ENCODE measurements at places on chromosomes 7 and 10.

- no peak for DNase-seq
Measured at GRCh38 chr7:105250239-105250638, 138.5 kb downstream of the SRPK2 start.

GRCh38 chr10:65861249-65861648 lies 1064.6 kb upstream of the LRRTM3 start:
- DNase-seq = no peak

DNA sequence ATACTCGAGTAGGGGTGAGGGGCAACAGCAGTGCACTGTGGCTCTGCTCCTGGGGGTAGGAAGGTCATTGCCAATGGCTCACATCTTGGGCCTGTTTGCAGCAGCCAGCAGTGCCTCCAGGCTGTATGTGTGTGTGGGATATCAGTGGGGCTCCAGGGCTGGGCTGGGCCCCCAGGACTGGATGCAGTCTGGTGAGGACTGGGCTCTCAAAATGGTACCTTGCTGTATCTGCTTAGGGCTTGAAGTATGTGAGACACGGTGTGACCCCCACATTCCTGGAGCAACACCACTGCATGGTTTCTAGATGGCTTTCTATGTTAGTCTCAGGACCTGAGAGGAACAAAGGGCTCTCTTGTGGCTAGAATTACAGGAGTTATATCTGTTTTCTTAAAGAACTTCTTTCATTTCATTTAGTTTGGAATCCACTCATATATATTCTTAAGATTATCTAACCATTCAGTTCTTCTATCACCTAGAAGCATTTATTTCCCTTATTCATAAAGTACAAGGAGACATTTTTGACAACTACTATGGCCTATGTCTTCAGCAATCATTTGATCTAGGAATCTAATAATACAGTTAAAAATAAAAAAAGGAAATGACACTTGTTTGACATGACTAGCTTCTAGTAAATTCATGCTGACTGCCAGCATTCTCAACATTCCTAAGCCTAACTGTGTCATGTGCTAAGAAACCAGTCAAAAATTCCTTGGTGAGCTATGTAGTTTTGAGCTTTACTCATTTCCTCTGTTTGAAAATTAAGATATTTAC lies 443.2 kb upstream of the SEMA3A start:
- DNase-seq = peak; percentile 2

- peak; percentile 84 for DNase-seq
Measured at GRCh38 chr7:140674899-140675701, 2.4 kb downstream of the ADCK2 start.

DNA sequence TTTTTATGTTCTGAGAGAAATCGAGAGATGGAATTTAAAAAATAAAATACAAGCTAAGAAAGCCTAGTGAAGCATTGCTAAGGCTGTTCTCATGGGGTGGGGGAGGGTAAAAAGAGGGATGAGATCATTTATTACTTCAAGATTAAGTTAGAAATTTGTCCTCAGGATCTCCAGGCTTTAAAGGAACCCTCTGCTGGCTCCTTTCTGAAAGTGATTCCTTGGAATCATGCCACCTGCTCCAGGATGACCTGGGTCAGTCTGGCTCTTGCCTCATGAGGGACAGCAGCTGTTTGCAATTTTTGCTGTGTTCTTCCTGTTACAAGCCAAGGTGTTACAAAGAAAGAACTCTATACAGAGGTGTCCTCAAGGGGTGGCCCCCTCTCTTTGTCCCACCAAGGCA lies 69.8 kb downstream of the CDK1 start:
- DNase-seq = no peak

DNA sequence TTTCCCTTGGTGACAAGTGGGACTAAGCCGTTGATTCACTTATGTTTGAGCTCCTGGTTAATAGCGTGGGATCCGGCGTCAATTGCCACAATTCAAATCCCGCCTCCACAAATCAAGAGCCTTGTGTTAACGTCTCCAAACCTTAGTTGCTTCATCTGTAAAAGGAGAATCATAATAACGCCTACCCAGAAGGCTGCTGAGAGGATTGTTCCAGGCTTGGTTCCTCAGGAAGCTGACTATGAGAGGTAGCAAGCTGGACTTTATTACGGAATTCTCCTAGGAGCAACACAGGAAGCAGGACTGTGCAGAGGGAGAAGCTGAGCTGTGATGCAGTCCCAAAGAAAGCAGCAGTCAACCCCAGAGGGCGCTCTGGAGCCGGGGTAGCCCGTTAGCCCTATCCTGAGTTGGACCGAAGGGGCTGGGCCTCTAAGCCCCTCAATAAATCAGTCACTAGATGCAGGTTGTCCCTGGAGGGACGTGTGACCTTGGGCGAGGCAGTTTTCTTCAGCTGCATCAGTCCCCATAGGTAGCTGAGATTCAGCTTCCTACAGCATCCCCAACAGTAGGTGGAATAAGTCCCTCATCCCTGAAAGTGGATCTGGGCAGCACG lies 6.9 kb upstream of the BAG3 start:
- DNase-seq = no peak

DNA sequence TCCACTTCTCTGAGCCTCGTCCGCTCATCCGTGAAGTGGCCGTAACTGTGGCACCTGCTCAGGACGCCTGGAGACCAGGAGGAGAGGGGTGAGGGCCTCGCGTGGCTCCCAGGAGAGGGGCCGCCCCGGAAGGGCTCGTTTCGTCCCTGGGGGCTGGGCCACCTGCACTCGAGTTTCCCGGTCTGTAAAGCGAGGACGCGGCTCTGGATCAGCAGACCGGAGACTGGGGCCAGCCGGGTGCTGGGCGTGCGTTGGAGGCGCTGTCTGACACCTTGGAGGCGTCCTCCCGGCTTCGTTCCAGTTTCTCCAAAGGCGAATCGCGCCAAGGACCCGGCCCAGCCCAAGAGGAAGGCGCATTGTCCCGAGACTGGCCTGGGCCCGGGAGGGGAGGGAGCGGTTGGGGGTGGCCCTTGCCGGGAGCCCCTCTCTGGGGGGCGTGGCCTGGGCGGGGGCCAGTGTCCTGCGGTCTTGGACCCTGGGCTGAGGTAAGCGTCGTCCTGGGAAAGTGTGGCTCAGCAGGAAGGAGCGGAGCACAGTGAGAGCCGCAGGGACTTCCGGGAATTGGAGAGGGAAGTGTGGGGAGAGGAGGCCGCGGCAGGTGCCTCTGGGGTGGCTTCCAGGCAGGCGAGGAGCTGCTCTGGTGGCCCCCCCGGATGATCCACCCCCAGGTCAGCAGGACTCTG lies 89.6 kb downstream of the FOXL3 start:
- DNase-seq = no peak

- peak; percentile 53 for DNase-seq
Measured at GRCh38 chr7:31488562-31489203, 25.2 kb upstream of the ITPRID1 start.

DNA sequence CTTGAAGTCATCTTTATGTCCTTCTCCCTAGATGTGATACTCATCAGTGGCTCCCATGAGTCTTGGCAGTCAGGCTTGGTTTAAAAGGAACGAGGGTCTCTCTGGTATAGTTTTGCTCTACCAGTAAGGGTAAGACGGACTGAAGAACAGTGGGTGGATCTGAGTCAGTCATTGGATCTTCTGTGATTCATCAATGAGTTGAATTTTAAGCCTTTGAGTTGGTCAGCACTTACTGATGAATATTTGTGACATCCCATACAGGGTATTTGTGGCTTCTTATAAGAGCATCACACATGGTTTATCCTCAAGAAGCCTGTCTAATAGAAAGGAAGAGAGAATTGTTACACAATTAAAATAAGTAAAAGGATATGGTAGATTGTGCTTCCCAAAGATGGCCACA lies 87.3 kb upstream of the NAMPT start:
- no peak for DNase-seq

GRCh38 chr7:108408296-108408991 lies 47.8 kb downstream of the NRCAM start:
- DNase-seq = no peak

DNA sequence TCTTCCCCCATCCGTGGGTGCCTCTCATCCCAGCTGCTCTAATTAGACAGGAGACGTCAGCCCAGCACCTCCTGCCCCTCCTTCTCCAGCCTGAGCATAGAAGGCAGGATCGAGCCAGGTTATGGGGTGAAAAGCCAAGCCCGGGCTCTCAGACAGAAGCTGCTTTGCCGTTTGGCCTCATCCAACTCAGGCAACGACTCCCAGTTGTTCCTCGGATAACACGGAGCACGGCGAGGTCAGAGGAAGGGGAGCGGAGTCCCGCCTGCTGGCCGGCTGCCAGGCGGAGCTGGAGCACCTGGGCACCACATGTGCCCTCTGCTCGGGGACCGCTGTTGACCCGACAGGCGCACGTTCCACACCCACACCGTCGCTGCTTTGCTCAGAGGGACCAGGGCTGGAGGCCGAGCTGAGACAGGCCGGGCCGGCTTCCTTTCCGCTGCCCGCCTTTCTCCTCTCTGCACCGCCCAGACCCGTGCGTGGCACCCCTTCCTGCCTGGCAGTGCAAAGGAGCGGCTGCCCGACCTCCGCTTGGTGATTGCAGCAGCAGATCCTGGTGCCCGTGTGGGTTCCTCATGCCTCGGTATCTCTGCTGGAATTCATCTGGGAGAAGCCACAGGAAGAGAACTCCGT lies 21.6 kb upstream of the UNCX start:
- DNase-seq = no peak

DNA sequence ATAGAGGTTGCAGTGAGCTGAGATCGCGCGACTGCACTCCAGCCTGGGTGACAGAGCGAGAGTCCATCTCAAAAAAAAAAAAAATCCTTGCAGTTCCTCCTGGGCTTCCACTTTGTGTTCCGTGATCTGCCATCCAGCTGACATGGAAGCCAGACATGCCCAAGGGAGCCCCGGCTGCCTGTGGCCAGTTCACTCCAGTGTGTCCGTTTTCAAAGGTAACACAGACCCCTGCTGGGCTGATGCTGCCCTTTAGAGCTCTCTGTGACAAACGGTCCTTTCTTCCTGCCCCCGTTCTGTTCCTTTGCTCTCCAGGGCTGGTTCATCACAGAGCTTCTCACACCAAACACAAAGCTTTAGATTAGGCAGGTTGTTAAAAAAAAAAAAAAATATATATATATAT lies 130.8 kb downstream of the CUL2 start:
- no peak for DNase-seq

GRCh38 chr10:63884426-63884825 lies 363.2 kb downstream of the REEP3 start:
- DNase-seq = no peak

Measured in inflammatory macrophage (primary cell).